ENCODE measurements at places on chromosomes 1 and 21.

- no peak for DNase-seq
Observed at GRCh38 chr1:11781297-11781696, 19.3 kb downstream of the C1orf167 start.

DNA sequence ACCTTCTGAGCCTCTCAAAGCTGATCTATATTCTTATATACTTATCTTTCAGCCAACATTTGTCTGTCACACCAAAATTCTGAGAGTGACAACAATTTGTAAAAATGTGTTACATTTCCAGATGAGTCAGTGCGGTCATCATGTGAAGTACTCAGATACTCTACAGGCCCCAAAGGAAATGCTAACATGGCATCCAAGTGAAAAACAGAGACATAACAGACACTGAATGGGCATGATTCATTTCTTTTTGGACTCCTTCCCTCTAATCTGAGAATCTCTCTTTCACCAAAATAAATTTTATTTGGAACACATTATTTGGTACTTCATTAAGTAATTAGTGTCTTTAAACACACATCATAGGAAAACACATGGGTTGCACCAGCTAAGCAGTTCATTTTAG lies 96.6 kb downstream of the SLC44A5 start:
- DNase-seq = no peak

DNA sequence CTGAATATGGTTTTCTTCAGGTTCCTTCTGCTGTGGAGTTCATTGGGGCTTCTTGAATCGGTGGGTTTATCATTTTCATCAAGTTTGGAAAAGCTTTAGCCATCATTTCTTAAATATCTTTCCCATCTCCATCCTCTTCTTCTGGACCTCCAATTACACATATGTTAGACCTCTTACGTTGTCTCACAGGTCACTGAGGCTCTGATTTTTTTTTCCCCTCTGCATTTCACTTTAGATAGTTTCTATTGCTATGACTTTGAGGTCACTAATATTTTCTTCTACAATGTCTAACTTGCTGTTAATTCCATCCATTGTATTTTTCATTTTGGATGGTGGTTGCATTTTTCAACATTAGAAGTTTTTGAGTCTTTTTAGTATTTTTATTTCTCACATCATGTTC lies 47.3 kb upstream of the CASZ1 start:
- DNase-seq = no peak

DNA sequence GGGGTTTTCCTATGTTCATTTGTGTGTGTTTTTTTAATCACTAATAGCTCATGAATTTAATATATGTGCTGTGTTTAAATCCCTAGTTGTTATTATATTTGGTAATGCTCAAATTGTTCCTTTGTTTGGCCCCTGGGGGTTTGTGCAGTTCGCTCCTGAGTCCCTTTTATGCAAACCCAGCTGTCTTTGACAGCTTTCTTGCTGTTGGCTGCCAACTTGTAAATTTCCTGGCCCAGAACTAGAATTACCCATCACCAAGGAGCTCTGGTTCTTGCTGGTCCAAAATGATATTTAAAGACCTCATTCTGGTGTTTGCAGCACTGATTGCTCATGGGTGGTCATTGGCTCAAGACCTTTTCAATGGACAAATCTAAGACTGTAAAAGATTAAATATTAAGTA lies 39.6 kb upstream of the PGBD5 start:
- DNase-seq = no peak

- DNase-seq = peak; percentile 89
Observed at GRCh38 chr1:201559679-201560162, 20.8 kb downstream of the NAV1 start.

- DNase-seq = peak; percentile 66
Observed at GRCh38 chr21:39660191-39660980, 47.6 kb downstream of the B3GALT5 start.

- peak; percentile 30 for DNase-seq
Observed at GRCh38 chr21:45540601-45540970, 1.7 kb downstream of the SLC19A1 start.

DNA sequence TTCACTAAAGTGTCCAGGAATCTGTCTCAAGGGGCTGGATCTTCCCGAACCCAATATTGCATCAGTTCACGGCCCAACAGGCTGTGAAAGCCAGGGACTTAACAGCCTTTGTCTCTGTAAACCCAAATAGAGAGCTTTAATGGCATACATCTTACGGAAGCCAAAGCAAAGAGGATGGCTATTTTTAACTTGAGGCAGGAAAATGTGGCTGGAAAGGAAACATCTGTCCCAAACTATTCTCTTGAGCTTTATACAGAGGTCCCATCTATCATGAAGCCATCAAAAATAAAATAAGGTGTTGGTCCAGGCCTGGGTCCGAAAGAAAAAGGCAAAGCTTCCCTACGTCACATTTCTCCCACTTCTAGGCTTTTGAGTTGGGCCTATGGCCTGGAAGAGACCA lies 7.7 kb upstream of the CD34 start:
- no peak for DNase-seq
